ENCODE measurements at places on chromosomes 7 and 10.

GRCh38 chr7:123635551-123636359 is 19.9 kb upstream of the LMOD2 start:
- DNase-seq = no peak

DNA sequence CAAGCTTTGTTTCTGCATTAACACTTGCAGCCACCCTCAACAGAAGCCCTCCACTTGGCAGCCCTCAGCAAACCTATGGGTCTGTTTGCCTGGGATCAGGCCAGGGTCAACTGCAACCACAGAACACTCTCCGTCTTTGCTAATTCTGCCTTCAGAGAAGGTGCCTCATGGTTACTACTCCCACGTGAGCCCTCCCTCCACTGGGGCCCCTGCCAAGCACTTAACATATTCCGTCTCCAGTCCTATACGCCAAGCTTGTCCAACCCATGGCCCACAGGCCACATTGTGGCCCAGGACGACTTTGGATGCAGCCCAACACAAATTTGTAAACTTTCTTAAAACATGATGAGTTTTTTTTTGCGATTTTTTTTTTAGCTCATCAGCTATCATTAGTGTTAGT is 54.7 kb downstream of the HSPA12A start:
- no peak for DNase-seq

- no peak for DNase-seq
Observed at GRCh38 chr7:1900847-1901246, 230.8 kb downstream of the ELFN1 start.

DNA sequence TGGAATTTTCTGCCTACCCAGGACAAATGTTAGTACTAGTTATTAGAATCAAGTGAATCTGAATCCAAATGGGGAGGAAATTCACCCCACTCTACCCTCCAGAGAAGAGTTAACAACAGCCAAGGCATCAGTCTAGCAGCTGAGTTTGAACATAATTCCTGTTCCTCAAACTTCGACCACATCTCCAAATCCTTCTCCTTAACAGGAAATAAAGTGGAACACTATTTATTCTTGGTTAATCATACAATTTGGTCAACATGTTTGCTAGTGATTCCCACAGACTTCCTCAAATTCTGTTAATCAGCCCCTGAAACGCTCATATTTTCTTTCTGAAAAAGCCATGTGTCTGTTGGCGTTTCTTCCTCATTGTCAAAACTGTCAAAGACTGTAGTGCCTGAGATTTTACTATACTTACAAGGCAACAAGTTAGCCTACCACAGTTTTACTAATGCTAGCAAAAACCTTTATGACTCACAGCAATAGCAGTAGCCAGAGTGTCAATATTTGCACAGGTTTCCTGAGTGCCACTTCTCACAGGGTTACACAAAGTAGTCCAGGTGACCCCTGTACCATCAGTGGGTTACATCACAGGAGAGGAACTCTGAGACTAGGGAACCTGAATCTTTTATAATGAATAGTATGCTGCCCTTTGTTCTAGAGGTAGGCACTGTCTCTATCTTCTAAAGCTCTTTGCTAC is 202.9 kb downstream of the GRM3 start:
- no peak for DNase-seq

- DNase-seq = no peak
Observed at GRCh38 chr10:50605269-50605950, 18.3 kb downstream of the SGMS1 start.

- DNase-seq = no peak
Observed at GRCh38 chr7:157177333-157177982, 38.7 kb downstream of the UBE3C start.

- DNase-seq = no peak
Observed at GRCh38 chr7:151673216-151673615, 153.5 kb upstream of the RHEB start.

DNA sequence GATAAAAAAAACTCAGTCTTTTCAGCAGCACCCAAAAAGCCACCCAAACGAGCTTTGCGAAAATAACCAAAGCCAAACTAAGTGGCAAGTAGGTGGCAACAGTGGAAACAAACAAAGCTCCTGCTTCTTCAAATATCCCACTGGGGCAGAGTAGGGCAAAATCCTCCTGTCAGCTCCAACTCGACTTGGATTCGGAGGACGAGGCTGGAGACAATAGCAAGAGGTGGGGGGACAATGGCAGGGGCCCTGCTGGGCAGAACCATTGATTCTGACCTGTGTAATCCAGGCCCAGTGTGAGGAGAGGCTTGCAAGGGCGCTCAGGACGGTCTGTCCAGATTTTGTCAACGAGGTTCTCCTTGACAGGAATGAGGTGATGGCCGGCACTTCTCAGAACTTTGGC is 35.5 kb downstream of the XPNPEP1 start:
- DNase-seq = no peak

DNA sequence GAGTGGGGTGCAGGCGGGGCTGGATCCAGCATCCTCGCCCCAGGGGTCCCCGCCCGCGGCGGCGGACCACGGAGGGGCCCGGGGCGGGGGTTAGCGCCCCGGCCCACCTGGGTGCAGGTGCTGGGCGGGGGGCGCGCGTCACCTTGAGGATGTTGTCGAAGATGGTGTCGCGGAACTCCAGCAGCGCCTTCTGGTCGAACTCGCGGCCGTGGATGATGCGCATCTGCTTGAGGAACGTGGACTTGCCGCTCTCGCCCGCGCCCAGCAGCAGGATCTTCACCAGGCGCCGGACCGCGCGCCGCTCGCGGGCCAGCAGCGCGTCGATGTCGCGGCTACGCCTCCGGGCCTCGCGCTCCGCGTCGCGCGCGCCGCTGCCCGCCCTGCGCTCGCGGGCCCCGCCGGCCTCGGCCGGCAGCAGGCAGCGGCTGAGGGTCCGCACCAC is 376 bp downstream of the GNA12 start:
- no peak for DNase-seq

DNA sequence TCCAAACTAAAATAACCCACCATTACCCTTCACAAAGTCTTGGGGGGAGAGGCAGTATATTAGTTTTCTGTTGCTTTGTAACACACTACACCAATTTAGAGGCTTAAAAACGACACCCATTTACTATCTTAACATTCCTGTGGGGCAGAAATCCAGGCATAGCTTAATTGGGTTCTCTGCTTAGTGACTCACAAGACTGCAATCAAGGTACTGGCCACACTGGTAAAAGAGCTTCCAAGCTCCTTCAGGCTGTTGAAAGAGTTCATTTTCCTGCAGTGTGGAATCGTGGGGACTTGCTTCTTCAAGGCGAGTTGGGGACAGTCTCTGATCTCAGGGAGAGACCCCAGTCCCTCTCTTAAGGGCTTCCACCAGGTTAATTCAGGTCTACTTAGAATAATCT is 139.1 kb downstream of the XPNPEP1 start:
- no peak for DNase-seq

GRCh38 chr10:72098301-72098835 is 10.0 kb upstream of the SPOCK2 start:
- no peak for DNase-seq

GRCh38 chr7:158428131-158428836 is 159.3 kb downstream of the PTPRN2 start:
- DNase-seq = no peak

- DNase-seq = no peak
Observed at GRCh38 chr10:72263613-72264241, 10.0 kb upstream of the DDIT4 start.

DNA sequence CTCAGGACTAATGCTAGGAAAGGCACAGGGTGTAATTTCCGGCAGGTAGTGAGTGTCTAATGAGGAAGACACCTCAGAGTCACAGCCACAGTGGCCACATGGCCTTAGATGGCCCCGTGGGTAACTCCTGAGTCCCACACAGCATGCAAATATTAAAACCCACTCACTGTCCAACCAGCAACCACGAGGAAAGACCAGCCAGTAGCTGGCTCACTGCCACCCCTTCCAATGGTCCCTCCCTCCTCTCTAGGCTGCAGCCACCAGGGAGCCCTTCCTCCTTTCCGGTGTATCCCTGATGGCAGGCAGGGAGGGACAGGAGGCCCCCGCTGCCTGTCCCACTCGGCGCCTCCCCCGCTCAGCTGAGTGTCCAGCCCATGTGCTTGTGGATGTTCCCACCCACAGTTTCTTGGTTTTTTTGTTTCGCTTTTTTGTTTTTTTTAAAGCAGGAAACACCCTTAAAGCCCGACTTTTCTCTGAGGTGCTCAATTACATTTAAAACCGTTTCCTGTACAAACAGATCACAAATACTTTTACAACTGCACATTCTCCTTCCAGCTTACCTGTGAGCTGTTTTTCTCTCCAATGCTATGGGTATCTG is 9.2 kb downstream of the BNIP3 start:
- no peak for DNase-seq

DNA sequence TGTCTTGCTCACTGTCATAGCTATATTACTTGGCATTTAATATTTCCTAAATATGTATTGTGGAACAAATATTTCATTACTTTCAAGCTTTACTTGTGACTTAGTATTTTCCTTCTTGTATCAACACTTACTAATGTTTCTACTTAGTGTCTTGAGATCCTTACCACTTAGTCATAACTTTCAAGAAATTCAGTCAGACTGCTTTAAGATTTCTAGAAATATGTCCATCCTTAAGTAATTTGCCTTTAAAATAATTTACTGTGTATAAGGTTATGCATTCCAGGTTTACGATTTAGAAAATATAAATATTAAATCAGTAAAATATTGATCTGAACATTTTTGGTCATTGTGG is 87.3 kb upstream of the CSTF2T start:
- DNase-seq = no peak

- DNase-seq = no peak
Observed at GRCh38 chr10:55500931-55501559, 700.0 kb upstream of the PCDH15 start.

DNA sequence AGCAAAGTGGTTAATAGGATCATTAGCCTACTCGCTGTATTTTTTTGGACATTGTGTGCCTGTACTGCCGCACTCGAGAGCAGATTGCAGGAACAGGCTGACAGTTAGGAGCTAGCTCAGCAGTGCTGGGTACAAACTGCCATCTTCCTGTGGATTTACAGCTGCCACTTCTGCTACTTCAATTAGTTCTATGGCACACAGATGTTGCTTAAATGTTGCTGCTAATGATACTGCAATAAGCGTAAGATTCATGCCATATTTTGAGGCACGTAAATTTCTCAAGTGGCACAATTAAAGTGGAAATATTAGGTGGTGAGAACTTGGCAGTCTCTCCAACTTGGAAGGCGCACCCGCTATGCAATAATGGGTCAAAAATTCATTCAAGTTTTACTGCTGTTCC is 171.9 kb downstream of the EBF3 start:
- no peak for DNase-seq

DNA sequence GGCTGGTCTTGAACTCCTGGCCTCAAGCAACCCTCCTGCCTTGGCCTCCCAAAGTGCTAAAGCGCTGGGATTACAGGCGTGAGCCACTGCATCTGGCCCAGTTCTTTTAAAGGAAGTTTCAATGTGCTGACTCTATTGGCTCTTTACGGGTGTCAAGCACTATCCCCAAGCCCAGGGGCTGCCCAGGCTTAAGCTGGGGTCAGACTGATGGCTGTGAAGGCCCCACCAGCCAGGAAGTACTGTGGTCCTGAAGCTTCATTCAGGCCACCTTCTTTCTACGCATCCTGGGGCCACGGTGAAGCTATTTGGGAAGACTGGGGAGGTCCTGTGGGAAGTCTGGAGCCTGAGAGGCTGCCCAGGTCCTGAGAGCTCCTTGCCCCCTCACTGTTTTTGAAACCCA is 8.0 kb downstream of the GPR15LG start:
- DNase-seq = no peak

GRCh38 chr7:64849250-64849923 is 53.7 kb upstream of the ZNF273 start:
- no peak for DNase-seq

DNA sequence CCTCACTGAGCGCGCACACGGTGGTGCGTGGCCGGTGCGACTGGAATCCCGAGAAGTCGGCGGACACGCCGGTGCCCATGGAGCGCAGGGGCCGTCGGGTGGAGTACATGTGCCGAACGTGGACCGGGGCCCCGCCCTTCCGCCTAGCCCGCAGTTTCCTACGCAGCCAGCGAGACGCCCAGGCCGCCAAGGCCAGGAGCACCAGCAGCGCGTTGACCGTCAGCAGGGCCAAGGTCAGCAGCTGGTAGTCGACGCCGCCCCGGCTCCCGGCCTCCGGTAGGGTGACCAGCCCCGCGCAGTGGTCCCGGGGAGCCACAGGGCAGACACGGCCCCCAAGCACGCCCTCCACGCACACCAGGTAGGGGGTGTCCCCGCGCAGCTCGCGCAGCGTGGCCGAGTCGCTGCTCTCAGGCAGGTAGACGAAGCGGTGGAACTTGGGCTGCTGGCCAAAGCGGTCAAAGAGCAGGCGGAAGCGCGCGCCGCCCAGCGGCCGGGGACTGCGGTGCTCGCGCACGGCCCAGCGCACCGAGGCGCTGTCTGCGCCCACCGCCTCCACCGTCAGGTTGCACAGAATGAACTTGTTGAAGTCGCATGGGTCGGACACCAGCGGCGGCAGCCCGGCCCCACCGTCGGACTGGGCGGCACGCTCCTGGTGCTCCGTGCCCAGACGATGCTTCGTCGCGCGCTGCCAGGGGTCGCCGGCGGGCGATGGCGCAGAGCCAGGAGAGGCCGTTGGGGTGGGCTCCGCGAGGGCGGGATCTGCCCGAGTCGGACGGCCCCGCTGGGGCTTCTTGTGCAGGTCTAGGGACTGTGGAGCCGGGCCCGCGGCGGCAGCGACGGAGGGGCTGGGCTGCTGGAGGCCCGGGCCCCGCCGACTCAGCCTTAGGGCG is 2.2 kb downstream of the TRIL start:
- no peak for DNase-seq

DNA sequence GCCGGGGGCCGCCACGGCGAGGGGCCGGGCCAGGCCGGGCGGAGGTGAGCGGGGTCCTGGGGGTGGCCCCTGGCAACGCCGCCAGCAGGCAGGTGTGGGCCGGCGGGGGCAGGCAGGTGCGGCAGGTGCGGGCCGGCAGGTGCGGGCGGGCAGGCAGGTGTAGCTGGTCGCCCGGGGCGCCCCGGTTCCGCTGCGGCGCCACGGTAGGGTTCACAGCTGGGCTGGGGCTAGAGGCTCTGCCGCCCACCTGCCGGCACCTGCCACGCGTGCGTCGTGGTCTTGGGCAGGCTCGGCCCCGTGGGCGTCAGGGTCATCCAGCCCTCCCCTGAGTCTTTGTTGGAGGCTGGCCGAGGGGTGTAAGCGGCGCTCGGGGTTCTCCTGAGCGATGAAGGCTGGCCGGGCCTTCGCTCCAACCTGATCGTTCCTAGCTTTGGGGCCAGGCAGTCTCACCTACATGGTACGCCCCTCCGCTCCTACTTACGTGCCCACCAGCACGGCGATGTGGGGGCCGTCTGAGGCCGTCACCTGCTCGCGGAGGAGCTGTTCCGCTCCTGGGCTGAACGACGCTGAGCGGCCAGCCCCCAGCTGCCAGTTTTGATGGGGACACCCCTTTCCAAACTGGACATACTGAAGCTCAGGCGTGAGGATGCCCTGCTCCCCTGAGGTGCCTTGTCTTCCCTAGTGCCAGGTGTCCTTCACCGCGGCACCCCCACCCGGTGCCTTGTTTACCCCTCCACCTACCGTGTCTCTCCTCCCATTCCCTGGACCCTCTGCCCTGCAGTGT is 493 bp downstream of the ZMIZ2 start:
- no peak for DNase-seq

- no peak for DNase-seq
Observed at GRCh38 chr10:70544431-70545340, 57.9 kb downstream of the PRF1 start.
